ENCODE measurements at places on chromosomes 7 and 10.

GRCh38 chr10:44390585-44391072 is 5.7 kb upstream of the CXCL12 start:
- no peak for DNase-seq

DNA sequence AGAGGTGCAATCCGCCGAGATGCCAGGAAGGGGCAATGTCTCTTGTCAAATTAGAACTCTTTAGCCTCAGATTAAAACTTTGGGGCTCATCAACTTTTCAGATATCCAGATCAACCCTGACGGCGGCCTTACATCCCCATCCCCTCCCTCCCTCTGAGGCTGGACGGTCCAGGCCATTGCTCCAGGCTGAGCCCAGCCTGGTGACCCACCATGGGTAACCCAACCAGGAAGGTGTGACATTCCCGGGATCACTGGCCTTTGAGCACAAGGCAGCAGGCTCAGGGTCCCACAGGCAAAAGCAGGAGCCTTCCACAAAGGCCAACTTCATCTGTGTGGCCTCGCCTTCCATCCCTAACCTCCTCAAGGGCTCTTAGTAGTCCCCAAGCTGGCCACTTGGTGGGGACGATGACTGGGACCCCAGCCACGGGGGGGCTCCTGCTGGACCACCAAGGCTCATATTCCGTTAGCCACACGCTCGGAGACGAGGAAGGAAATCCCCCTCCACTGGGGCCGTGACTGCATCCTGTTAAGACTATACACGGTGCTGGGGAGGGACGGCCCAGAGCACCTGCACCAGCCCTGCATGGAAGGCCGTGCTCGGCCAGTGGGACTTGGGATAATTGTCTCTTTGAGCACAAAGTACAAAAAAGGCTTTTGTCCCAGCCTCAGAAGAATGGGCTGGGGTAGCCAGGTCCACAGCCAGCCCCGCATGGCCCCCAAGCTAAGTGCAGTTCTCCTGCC is 62.8 kb downstream of the ZRANB1 start:
- DNase-seq = no peak

GRCh38 chr7:44622342-44623151 is 16.1 kb downstream of the OGDH start:
- DNase-seq = no peak

DNA sequence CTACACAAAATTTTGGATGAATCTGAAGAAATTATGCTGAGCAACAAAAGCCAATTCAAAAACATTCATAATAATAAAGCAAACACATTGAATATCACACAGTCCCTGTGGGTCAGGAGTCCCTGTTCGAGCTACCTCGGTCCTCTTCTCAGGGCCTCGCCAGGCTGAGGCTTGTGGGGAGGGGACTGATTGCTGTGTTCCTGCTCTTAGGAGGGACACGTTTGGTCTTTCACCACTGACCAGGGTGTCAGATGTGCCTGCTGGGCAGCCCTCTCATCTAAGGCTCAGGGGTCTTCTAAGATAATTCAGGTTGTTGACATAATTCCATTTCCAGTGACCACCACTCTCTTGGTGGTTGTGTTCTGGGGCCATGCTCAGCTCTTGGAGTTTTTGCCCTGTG is 233.8 kb upstream of the PPP2R2D start:
- DNase-seq = no peak

DNA sequence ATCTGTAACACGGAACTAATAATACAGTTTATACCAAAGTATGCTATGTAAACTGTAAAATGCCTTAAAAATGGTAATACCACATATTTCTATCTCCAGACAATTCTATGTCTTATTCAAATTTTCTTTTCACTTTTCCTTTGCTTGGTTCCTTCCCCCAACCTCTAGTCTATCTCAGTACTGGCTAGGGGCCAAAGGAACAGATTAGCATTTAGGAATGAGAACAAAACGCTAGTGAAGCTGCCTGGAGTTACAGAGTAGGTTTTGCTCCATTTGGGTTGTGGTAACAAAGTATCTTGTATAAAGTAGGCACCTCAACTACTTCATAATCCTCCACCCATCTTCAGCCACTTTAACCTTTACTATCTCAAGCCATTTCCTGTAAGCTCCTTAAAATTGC is 94.1 kb downstream of the HBP1 start:
- DNase-seq = no peak

DNA sequence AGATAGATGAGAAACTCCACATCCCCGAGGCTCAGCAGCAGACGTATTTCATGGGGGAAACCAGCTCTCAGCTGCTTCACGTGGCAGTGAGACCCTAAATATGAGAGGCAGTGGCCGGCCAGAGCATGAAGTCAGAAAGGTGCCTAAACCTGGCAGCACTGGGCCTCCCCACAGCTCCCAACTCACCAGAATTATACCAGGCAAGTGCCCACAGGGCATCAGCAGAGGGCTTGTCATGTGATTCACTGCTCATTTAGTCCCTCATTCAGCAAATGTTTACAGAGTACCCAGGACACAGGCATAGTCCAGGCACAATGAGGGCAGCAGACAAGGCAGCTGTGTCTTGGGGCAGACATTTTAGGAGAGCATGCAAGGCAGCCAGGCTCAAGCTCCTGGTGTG is 212.6 kb downstream of the PTPRN2 start:
- DNase-seq = no peak

- DNase-seq = peak; percentile 54
These were observed 35.3 kb downstream of the COG5 start for GRCh38 chr7:107528461-107528860.

DNA sequence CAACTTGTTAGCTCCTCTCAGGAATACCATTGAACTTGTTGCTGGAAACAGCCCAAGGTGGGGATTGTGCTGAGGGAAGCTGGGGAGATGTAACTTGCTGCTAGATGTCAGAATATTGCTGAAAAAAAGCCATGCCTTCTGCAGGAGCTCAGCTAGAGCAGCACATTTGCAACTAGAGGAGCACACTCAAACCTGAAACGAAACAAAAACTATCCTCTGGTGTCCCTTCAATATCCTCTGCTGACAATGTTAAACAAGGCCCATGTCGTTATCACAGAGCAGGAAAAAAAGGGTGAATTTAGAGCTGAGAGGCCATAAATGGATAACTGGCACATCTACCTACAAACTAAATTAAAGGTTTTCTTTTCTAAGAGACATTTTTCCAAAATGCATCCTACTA is 53.7 kb upstream of the MACC1 start:
- no peak for DNase-seq

DNA sequence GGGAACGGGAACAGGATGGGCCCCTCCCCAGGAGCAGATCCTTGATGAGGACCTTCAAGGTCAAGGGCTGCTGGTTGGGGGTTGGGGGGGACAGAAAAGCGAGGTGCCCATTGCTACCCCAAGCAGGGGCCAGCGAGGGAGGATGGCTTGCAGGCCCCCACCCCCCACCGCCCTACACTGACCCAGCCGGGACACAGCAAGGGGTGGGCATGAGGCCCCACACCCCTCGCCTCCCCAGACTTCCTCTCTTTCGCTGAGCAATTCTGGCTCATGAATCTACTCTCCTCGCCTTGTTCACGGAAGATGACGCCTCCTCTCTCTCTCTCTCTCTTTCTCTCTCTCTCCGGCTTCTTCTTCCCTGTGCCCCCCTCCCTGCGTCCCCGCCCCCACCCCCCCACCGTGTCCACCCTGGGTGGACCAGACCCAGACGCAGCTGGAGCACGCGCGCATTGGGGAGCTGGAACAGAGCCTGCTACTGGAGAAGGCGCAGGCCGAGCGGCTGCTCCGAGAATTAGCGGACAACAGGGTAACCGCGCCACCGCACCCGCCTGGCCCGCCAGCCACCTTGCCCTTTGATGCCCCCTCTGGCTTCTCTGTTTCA is 81.1 kb upstream of the GTF2IRD1 start:
- no peak for DNase-seq

GRCh38 chr10:6269432-6269831 is 66.7 kb downstream of the PFKFB3 start:
- DNase-seq = no peak

DNA sequence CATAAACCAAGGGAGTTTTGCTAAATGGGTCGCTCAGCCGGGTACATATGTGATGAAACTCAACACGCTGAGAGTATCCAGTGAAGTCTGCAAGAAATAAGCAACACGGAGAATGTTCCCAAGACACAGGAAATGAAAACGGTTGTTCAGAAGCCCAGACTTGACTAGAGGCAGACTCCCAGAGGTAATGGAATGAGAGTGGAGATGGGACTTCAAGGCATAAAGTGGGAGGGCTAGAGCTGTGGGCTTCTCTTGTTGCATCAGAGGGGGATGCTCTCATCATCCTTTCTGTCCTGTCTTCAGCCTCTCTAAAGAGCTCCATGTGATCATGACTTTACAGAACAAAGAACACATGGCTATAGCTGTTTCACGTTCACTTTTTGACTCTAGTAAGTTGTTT is 88.3 kb downstream of the BAMBI start:
- no peak for DNase-seq

GRCh38 chr10:130962240-130963051 is 349.1 kb downstream of the TCERG1L start:
- DNase-seq = no peak

DNA sequence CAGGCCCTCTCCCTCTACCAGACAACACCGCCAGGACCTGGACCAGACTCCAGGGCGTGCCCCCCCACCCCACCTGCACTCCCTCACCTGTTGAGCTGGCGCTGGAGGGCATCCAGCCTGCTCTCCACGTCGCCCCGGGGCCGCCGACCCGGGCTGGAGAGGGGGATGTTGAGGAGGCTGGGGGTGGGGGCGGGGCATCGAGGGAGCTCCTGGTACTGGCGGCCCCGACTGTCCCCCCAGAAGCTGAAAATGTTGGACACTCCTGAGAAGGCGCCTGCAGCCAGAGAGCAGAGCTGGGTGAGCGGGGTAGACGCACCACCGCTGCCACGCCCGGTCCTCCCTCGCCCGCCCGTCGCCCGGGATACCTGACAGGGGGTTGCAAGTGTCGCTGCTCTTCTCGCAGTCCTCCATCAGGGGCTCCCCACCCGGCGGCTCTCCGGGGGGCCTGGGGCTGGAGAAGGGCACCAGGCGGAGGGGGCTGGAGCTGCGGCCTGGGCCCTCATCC is 30.8 kb downstream of the KCNH2 start:
- no peak for DNase-seq

DNA sequence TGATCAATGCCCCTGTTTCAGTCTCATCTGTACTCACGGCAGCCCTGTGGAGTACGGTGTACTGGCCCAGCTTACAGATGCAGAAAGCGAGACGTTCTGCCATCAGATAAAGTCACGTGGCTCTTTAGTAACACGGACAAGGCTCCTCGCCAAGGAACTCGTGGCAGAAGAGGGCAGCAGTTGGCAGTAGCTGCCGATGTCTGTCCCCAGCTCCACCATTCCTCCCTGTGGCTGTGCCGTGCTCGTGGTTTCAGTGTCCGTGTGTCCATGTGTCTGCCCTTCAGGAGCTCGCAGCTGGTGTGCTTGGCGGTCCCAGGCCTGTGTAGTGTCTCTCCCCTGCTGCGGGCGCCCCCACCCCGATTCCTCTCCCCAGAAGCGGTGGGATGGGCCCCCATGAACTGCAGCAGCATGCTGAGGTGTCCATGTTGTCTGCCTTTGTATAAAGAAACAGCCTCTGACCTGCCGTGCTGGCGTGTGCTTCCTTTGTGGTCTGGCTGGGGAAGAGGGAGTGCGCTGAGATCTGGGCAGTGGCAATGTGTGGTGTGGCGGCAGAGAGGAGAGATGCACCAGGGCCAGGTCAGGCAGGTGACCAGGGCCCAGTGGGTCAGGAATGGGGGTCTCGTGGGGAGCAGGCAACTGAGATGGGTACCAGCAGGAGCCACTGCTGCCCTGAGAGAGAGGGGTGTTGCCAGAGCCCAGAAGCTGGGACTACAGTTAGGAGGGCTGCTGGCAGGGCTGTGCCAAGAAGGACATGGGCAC is 9.8 kb downstream of the RHBDD2 start:
- DNase-seq = no peak

GRCh38 chr7:155233311-155234157 is 64.1 kb upstream of the INSIG1 start:
- DNase-seq = peak; percentile 50

DNA sequence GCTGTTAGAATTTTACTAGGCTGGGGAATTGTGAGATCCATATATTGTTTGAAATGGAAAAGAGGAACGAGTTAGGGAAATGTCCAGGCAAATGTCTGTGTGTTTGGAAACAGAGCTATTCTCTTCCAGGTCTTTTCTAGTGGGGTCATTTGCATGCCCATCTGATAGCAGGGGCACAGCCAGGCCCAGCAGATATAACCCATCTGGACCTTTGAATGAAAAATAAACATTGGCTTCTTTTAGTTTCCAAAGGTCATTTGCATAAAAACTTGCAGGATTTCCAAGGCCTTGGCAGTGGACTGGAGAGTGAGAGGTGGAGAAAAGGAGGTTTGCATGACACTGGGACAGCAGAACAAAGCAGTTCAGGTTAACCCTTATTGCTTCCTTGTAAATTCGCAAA is 188.0 kb upstream of the GPR26 start:
- no peak for DNase-seq

DNA sequence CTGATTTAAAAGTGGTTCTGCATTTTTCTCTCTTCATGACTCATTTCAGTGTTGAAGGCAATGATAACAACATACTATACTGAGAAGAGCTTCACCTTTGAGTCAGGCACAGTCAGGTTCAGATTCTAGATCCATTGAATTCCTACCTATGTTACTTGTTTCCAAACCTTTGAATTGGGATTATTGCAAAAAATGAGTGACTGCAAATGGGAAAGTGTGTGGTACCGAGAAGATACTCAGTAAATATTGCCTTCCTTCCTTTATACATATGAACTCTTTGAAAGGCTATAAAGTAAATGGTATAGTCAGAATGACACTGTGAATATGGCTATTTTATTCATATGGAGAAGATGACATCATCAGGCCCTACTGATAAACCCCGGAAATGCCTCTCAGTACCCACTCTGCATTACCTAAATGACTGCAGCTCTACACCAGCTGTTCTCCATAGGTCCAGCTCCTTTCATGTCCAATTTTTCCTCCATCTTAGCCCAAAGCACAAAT is 66.7 kb upstream of the FGL2 start:
- no peak for DNase-seq

DNA sequence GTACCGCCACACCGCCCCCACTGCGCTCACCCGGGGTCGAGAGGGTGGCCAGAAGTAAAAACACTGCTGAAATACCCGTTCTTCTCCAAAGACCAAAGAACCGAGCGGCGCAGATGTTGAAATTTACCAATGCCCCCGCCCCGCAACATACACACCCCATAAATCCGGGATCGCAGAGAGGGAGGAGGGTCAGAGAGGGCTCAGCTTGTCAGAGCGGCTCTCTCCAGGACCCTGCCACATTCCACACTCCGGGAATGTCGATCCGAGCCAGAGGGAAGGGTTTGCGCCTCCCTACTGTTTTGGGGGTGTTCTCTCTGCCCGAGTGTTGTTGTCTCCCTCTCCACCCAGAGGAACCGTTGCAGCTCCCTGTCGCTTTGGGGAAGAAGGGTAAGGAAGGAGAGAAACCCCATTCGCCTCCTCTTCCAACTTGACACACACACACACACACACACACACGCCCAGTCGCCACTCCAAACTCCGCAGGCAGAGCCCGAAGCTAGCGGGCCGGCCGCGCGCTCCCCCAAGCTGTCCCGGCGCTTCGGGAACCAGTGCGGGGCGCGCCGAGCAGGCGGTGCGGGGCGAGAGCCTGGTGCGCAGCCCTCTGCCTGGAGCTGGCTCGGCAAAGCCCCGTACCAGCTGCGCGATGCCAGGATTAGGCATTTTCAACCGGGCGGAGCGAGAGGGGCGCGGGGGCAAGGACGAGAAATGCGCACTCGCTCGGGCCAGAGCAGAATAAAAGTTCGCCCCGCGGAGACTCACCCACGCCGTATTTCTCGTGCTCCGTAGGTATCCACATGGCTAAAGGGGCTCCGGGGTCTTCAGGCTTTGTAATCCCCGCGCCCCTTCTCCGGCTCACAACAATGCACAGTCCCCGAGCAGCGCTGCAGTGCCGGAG is 609 bp downstream of the DOCK4 start:
- peak; percentile 74 for DNase-seq

- DNase-seq = no peak
These were observed 19.1 kb upstream of the INPP5F start for GRCh38 chr10:119706521-119707278.

Data from fibroblast of skin of right quadriceps (primary cell).